Peyer's patch (tissue), 4 donors: ENCODE measurements at places on chromosomes 13 and 19. TPM values are rescaled to one million over a fixed set of nuclear protein-coding genes. Genes with fewer than 3 reads are reported as not detected.

DNA sequence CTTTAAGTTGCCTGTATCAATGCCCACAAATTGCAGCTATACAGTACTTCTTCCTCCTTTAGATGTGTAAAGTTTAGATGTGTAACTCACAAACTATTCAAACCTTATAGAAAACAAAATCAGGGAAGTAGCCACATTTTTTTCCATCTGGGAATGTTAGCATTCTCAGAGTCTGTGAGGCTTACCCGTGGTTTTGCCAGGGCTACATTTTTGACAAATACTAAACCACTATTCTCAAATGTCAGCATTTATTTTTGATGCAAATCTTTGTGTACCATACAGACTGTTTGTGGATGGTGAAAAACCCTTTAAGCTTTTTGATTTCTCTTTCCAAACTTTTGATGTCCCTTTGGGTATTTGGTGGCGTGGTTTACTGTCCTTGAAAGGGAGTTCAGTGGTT, 216.4 kb downstream of the POSTN start:
- H3K27ac ChIP-seq, result no peak overlapping the region
- no peaks in the 10 kb centered on the region for H3K4me1 ChIP-seq
- no peak for DNase-seq
- H3K27me3 ChIP-seq, result no peaks in the 10 kb centered on the region
- H3K4me3 ChIP-seq, result no peak overlapping the region

- no peaks in the 10 kb centered on the region for H3K36me3 ChIP-seq
- H3K4me1 ChIP-seq, result no peaks in the 10 kb centered on the region
- H3K27me3 ChIP-seq, result no peaks in the 10 kb centered on the region
Observed at GRCh38 chr13:88154001-88154400, 482.8 kb downstream of the SLITRK5 start.

Gene THOP1
- total RNA-seq, result 24.3 TPM

- no peaks in the 10 kb centered on the region for H3K27me3 ChIP-seq
- no peak for DNase-seq
- H3K27ac ChIP-seq, result no peak overlapping the region
- peaks cover 17% of the 10 kb centered on the region for H3K4me1 ChIP-seq
- no peaks in the 10 kb centered on the region for H3K36me3 ChIP-seq
Observed at GRCh38 chr13:40653527-40654318, 12.7 kb downstream of the FOXO1 start.

DNA sequence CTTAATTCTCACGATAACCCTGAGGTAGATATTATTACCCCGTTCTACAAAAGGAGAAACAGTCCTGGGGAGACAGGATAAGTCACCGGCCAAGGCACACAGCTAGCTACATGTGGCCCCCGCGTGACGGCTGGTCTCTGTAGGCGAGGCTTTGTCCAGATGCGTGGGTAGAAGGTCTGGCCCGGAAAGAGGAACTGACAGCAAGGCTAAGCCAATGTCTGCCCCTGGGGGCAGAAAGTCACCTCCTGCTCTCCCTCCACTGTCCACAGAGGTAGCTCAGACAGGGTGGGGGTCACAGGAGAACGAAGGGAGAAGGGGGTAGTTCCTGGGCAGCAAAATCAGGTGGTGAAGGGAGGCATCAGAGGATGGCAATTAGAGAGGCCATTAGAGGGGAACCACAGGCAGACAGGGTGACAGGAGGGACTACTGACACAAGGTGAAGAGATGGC, 1.8 kb downstream of the APOC4 start:
- H3K27ac ChIP-seq, result no peak overlapping the region
- DNase-seq, result peak; percentile 78
- no peaks in the 10 kb centered on the region for H3K36me3 ChIP-seq

DNA sequence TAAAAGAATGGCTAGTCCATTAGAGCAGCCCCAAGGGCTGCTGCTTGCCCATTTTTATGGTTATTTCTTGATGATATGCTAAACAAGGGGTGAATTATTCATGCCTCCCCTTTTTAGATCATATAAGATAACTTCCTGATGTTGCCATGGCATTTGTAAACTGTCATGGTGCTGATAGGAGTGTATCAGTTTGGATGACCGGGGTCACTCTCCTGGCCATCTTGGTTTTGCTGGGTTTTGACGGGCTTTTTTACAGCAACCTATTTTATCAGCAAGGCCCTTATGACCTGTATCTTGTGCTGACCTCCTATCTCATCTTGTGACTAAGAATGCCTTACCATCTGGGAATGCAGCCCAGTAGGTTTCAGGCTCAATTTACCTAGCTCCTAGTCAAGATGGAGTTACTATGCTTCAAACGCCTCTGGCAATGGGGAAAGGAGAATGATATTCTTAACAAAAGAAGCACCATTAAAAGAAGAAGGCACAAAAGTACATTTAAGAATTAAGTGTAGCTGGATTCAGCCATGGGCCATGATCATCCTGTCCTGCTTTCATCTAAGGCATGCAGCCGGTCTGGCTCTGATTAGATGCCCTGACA, 1156.0 kb downstream of the PCDH9 start:
- no peaks in the 10 kb centered on the region for H3K36me3 ChIP-seq
- no peaks in the 10 kb centered on the region for H3K27me3 ChIP-seq
- DNase-seq, result no peak

Gene PLPPR2
- 12.9 TPM for total RNA-seq

DNA sequence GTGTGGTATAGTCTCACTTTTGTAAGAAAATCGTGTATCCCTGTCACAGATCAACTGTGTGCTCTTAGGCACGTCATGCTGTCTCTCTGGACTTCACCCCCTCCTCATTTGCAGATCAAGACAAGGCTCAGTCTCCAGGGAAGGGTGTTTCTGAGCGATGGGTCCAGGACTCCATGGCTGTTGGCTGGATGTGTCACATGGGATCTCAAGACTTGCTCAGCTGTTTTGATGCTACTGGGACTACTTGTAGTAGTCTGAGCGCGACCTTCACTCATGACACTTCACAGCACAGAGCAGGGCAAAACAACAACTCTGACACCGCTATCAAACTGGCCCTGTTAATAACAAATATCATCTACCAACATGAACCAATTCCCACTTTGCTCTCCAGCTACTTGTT, 36.2 kb downstream of the SMAD9 start:
- H3K4me3 ChIP-seq, result no peak overlapping the region
- no peaks in the 10 kb centered on the region for H3K36me3 ChIP-seq
- H3K27ac ChIP-seq, result no peak overlapping the region
- H3K27me3 ChIP-seq, result no peaks in the 10 kb centered on the region
